ENCODE measurements at places on chromosomes 13 and 19.

DNA sequence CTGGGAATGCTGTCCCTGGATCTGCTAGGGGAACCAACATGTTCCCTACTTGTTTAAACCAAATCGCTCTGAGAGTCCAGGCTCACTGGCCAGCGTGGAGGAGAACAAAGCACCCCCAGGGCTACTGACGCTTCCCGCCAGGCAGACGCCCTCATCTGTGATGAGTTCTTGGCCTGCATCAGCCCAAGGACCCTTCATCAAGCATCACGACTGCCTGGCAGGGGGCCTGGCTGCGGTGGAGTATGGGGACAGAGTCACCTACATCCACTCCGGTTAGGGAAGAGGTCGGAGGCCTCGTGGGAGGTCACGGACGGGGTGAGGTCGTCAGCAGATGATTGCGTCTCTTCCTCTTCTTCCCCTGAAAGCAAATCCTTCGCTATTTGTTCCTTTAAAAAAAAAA is 17.7 kb downstream of the MIER2 start:
- DNase-seq: no peak

DNA sequence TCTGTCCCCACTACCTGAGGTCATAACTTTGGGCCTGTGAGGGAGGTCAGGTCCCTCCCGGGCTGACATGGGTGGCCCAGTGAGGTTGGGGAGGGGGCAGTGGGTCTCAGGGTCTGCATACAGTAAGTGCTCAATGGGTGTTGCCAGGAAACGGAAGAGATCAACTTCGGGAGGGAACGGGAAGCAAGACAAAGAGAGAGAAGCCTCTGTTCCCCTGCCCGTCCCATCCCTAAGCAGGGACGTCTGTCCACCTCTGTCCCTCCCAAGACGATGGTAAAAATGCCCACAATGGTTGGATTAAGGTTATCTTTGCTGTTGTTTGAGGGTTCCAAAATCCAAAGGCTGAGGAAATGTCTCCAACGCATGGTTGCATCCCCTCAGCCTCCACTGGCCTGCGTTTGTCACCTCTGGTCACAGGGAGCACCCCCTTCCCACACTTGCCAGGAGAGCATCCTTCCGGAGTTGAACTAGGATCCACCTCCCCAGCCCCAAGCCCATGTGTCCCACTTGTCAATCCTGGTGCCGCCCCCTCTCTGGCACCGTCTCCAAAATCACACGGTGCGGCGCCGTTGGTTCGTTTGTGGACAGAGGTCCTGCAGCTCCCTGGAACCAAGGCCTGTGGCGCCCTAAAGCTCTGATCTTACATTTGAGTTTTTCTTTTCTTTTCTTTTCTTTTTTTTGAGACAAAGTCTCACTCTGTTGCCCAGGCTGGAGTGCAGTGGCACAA is 774 bp upstream of the HOMER3 start:
- no peak for DNase-seq

DNA sequence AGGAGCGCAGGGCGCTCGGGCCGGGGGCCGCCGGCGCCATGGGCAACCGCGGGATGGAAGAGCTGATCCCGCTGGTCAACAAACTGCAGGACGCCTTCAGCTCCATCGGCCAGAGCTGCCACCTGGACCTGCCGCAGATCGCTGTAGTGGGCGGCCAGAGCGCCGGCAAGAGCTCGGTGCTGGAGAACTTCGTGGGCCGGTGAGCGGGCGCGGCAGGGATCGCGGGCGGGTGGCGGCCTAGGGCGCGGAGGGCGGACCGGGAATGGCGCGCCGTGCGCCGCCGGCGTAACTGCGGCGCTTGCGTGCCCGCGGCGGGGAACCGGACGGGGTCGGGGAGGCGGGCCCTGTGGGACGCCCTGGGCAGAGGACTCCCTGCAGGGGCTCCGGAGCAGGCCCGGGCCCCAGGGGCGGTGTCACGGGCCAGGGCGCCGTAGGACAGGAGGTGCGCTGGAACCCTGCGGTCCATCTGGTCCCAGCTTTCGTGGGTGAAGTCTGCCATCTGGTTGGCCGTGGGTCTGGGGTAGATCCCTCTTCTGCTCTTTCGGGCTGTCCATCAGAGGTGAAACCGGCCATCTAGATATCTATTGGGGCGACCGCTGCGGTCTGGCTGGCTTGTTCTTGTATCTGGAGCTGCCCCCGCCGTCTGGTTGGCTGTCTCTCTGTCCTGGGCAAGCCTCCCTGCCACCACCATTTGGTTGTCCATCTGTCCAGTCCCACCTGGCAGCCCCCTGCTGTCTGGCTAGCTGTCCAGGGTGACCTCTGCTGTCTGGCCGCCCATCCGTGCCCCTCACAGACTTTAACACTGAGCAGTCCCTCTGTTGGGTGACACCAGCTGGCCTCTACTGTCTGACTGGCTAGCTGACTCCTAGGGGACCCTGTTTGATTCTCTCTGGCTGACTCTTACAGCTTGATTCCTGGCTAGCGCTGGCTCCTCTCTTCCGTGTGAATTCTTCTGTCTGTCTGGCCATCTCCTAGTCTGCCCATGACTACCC is 622 bp downstream of the DNM2 start:
- DNase-seq: no peak

GRCh38 chr19:30684613-30685012 is 312.4 kb downstream of the ZNF536 start:
- no peak for DNase-seq

GRCh38 chr13:75803164-75803611 is 167.1 kb downstream of the LMO7 start:
- DNase-seq: no peak

DNA sequence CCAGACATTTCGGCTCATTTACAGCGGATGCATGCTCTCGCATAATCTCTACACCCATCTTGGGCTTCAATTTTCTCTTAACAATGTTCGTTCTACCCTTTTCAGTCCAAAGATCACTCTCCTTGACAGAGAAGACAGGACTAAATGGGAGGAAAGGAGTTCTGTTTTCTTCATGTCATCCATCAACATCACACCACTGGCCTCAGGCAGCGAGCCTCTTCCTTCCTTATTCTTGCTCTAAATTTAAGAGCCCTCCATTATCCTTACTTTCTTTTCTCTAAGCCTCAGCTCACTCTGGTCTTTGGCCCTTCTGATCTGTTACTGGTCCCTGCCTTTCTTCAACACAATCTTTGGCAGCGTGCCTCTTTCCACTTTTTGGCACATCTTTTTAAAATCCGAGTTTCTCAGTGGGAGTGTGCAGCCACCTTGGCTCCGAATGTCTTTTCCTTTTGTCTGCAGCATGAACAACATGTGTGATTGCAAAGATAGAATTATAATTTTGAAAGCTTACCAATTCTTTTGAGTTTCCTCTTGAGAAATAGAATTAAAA is 98.7 kb downstream of the FAM216B start:
- no peak for DNase-seq

DNA sequence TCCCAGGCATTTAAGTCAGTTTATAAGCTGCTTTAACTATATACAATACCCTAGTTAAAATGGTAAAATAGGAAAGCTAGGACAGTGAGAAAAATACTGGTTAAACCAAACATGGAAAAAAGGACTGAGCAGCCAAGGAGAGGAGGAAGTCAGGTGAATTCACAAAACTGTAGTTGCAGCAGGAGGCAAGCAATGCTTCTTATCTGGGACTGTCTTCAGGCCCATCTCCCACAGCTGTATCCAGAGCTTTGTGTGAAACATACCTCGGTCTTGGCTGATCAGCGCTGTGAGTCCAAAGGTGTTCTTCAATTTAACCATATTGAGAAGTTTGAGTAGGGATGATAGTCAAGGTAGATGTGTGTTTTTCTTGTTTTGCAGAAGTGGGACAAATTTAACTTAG is 15.7 kb upstream of the SUPT20H start:
- DNase-seq: no peak

DNA sequence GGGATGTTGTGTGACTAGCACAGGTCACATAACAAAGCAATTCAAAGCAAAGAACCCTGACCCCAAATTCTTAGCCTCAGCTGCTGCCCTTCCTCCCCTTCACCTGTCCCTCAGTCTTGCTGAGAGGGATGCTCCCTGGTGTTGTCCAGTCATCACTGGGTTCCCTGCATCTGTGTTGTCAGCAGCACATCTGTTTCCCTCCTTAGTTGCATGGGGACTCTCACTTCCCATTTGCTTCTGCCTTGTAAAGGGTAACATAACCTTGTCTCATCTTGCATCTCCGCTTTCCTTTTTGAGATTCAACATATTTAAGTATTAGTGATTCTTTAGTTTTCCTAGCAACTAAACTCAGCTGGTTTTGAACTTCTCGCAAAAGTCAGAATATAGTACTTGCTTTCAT is 54.0 kb downstream of the SPATA13 start:
- no peak for DNase-seq

DNA sequence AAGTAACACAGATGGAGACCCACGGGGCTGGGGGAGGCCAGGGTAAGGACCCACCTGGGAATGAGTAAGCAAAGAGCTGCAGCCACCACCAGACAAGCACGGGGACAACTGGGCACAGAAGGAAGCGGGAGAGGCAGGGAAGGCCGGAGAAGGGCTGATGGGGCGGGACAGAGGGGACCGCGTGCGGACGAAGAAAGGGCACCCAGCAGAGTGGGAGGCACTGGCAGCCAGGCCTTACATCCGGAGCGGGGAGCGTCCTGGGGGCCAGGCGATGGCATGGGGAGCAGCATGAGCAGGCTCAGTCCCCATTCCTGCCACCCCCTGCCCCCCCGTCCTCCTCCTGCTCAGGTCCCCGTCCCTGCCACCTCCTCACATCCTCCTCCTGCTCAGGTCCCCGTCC is 3.0 kb downstream of the PROZ start:
- DNase-seq: no peak

DNA sequence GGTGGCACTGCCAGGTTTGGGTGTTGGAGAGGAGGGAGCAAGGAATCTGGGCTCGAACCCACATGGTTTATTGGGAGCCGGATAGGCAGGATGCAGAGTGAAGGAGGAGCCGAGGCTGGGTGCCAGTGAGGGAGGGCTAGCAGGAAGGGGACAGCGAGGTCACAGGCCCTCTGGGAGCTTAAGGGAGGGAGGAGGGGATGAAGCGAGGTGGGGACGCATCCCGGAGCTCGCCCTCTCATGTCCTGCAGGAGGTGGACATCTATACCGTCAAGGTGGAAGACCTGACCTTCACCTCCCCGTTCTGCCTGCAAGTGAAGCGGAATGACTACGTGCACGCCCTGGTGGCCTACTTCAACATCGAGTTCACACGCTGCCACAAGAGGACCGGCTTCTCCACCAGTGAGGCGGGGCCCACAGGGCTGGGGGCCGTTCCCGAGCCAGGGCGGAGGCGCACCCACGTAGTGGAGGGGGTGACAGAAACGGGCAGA is 3.5 kb upstream of the ADM5 start:
- no peak for DNase-seq

- no peak for DNase-seq
Observed at GRCh38 chr13:51396352-51396751, 56.5 kb downstream of the INTS6 start.

DNA sequence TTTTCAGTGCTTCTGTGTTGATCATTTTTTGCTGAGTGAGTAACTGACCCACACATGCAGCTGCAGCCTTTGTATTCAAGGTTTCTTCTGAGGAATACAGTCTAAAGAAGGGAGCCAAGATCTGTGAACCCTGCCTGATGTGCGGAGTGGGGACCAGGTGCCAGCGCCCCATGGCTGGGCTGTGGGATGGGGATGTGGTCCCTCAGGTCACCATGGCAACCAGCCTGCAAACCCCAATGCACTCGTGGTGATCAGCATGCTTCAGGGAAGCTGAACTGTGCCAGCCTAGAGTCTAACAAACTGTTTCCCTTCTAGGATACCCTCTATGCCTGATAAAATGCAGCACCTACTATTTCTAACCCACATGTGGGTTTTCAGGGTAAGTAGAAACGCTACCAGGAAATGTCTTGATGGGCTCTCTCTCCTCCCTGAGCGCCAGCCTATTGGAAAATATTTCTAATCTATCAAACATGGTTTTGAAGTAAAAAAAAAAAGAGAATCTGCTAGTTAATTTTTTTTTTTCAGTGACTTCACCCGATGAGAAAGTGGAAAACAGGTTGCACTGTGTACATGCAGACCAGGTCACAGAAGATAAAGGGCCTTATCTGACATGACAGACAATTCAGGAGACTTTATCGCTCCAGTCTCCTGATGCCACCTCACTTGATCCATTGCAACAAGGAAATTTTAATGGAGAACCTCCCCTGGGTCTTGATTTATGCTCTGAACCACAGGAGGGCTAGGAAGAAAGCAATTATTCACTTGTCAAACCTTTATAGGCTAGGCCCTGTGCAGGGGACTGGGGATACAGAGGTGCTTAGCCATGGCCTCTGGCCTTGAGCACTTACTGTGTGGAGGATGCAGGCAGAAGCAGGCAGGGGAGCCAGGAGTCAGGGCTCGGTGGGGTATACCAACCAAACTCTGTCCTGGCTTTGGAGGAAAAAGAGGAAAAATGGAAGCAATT is 51.1 kb downstream of the RASL11A start:
- DNase-seq: no peak

DNA sequence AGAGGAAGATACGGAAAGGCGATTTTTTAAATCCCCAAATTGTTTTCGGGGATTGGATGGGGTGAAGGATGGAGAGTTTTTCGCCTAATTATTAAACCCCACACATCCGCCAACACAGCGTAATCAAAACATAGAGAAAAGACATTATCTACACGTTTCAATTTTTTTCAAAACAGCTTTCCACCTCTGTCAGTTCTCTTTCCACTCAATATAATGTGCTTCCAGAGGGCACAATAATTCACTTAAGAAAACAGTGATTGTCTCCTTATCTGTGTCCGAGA is 435 bp upstream of the OBI1 start:
- no peak for DNase-seq

GRCh38 chr13:47066226-47066625 is 169.4 kb upstream of the HTR2A start:
- no peak for DNase-seq

DNA sequence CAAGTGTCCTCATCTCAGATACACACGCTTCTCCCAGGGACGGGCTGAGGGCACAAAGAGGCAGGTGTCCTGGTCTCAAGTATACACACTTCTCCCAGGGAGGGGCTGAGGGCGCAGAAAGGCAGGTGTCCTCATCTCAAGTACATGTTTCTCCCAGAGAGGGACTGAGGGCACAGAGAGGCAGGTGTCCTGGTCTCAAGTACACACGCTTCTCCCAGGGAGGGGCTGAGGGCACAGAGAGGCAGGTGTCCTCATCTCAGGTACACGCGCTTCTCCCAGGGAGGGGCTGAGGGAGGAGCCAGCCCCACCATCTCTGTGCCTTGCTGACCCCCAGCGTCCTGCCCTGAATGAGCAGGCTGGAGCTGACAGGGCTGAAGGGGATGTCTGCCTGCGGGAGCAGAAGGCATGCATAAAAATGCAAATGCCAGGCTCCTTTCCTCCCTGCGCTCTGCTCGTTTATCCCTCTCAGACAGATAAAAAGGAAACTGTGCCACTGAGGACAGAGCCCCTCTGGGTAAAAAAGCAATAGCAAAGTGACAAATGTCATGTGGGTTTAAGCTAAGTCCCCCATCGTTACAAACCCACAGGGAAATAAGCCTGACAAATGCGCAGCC is 96.1 kb upstream of the UQCRFS1 start:
- no peak for DNase-seq

DNA sequence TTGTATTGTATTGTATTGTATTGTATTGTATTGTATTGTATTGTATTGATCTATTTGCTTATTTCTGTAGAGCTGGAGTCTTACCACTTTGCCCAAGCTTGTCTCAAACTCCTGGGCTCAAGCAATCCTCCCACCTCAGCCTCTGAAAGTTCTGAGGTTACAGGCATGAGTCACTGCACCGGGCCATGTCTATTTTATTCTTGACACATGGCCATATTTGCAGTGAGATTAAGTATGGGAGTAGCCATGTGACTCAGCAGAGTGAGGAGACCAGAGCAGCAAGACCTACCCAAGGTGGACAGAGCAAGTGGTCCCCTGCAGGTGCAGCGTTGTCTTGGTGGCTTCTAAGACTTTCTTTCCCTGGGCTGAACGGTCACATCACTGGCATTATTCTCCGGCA is 49.1 kb upstream of the UBAC2 start:
- no peak for DNase-seq
